ENCODE measurements at places on chromosomes 2 and 18.

DNA sequence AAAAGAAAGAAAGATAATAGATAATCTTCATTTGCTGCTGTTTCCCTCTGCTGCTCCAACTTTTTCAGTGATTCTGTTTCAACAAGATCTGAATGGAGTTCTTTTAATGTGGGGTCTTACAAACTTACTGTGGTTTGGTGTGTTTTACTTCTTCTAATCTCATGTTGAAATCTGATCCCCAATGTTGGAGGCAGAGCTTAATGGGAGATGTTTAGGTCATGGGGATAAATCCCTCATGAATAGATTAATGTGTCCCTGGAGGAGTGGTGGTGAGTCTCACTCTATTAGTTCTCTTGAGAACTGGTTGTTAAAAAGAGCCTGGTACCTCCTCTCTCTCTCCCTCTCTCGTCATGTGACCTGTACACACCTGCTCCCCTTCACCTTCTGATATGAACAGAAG lies 442.4 kb downstream of the EPHA4 start:
- no peak for DNase-seq

GRCh38 chr2:176454893-176455815 lies 185.9 kb downstream of the MTX2 start:
- peak; percentile 84 for DNase-seq

DNA sequence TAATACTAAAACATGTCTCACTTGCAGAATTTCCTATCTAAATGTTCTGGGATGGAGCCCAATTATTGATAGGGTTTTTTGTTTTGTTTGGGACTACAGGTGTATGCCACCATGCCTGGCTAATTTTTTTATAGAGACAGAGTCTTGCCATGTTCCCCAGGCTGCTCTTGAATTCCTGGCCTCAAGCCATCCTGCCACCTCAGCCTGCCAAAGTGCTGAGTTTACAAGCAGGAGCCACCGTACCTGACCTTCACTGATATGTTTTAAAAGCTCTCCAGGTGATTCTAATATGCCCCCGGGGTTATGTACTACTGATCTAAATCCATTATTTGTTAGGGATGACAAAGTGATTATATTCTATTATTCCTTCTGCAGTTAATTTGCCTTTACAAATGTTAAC lies 2.2 kb downstream of the ELAC1 start:
- DNase-seq = no peak

GRCh38 chr2:20062615-20063545 lies 11.5 kb upstream of the LAPTM4A start:
- DNase-seq = peak; percentile 20

DNA sequence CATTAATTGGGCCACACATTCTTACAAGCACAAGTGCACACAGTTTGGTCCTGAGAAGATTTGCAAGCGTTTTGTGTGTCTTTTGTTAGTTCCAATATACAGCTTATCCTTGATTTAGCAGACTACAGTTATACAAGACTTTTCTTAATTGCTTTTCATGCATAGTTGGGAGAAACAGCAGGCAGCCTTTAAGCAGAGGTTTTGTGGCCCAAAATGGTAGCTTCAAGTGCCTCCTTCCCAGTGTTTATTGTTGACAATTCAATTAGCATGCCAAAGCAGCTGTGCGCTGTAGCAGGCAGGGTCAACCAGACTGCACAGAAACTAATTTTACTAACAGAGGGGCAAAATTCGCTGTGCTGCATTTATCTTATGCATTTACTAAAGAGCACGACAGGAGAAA lies 47.5 kb downstream of the FRZB start:
- no peak for DNase-seq

GRCh38 chr18:45402485-45403056 lies 212.7 kb upstream of the SLC14A2 start:
- DNase-seq = no peak

GRCh38 chr2:10184421-10184820 lies 61.9 kb downstream of the RRM2 start:
- no peak for DNase-seq

GRCh38 chr2:162300266-162300665 lies 18.2 kb downstream of the IFIH1 start:
- DNase-seq = no peak

DNA sequence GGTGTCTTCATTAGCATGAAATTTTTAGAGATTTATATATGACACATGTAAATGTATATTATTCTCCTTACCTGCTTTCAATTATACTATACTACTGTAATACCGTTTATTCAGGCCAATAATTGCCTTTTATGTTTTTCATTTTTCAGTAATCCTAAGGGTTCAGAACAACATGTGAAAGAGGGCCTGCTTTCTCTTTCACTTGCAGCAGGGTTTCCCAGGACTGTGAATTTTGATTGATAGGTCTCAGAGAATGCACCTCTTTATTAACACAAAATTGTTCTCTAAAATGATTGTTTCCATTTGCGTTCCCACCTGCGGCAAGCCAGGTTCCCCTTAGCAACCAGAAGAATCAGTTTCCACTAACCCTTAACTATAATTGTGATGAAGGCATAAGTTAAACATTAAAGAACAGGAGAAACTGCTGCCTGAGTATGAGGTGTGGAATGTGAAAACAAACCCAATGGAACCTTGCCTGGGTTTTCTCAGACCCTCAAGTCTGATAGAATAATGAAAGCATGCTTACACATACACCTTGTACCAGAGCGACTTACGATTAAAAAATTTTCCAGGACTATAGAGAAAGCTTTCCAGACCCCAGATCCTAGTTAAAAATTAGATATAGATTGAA lies 1591.2 kb upstream of the LRRTM1 start:
- DNase-seq = no peak

- DNase-seq = no peak
These were observed 33.8 kb downstream of the HS6ST1 start for GRCh38 chr2:128284841-128285240.

- no peak for DNase-seq
These were observed 57.7 kb upstream of the SESTD1 start for GRCh38 chr2:179322289-179322688.

DNA sequence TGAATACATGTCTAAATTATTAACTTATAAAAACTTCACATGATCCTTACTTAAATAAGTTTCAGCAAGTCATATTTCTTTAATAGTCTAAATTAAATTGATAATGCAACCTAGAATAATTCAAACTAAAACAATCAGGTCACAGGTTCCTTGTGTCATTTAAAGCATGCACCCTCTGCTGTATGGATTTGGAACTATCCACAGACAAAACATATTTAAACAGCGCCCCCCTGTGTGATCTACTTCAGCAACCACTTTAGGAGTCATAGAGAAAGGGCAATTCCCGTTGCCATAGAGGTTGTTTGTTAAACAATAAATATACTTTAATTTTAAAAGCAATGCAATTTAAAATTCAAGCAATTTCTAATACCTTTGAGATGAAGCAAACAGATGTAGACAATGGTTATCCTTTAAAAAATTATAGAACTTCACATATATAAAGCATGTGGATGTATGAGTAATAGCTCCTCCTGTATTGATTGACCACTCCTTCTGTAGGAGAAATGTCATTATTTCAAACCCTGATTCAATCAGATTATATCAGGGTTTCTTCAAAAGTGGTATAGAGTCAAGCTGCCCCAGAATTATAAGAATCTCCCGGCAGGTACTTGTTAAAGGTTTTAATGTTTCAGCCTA lies 21.2 kb downstream of the GRB14 start:
- DNase-seq = no peak

- DNase-seq = peak; percentile 40
These were observed 272.6 kb downstream of the NEDD4L start for GRCh38 chr18:58316396-58317342.

- DNase-seq = no peak
These were observed 652.6 kb downstream of the BCL11A start for GRCh38 chr2:59900728-59901452.

GRCh38 chr2:232789082-232789481 lies 12.7 kb upstream of the KCNJ13 start:
- no peak for DNase-seq

GRCh38 chr2:118747066-118747465 lies 100.4 kb downstream of the EN1 start:
- DNase-seq = no peak

- DNase-seq = no peak
These were observed 126.1 kb upstream of the FAM117B start for GRCh38 chr2:202508686-202509085.

- no peak for DNase-seq
These were observed 403.9 kb upstream of the FANCL start for GRCh38 chr2:58645017-58645416.

DNA sequence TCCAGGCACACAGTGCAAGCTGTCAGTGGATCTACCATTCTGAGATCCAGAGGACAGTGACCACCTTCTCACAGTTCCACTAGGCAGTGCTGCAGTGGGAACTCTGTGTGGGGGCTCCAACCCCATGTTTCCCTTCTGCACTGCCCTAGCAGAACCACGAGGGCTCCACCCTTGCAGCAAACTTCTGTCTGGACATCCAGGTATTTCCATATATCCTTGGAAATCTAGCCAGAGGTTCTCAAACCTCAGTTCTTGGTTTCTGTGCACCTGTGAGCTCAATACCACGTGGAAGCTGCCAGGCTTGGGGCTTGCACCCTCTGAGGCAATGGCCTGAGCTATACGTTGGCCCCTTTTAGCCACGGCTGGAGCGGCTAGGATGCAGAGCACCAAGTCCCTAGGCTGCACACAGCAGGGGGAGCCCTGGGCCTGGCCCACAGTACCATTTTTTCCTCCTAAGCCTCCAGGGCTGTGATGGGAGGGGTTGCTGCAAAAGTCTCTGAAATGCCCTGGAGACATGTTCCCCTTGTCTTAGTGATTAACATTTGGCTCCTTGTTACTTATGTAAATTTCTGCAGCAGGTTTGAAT lies 77.5 kb downstream of the MAP4K3 start:
- DNase-seq = no peak

GRCh38 chr2:65539633-65540032 lies 107.2 kb upstream of the SPRED2 start:
- DNase-seq = no peak

Measured in stimulated activated CD4-positive, alpha-beta T cell treated with anti-CD3 and anti-CD28 coated beads, Interleukin-4, amount 100 ng/mL, for 1 hour (primary cell).